ENCODE measurements at places on chromosomes 6 and 20.

GRCh38 chr6:119791736-119792135, 442.2 kb upstream of the MAN1A1 start:
- no peak for DNase-seq

DNA sequence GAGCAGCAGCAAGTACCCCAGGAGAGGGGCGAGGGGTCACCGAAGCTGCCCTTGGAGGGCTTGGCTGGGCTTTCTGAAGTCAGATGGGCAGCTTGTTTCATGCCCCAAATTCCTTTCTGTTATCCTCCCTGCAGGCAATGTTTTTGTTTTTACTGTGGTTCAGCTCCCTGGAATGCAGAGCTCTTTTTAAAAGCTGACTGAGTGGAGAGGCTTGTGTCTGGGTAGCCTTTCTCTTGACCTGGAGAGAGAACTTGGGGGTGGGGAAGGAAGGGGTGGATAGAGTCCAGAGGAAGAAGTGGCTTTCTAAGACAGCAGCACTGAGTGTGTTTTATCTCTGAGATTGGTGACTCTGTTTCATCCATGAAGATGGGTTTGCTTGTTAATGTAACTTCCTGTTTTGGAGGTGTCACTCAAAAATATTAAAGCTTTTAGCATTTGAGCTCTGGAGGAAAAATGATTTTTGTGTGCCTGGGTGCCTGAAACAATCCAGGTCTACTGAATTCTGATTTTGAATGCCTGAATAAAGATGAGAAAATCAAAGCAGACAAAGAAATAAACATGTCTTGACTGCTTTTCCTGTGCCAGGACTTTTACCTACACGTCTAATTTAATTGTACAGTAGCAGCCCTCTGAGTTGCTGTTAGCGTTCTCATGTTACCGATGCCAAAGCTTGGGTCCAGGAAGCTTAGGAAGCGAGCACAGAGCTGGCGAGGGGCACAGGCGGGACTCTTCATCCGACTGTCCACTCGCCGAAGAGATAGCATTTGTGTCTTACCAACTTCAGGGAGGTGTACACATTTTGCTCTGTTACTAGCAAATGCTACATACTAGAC, 78.2 kb upstream of the EEF1E1 start:
- DNase-seq: peak; percentile 42

- no peak for DNase-seq
Observed at GRCh38 chr20:35238170-35238569, 11.7 kb downstream of the MMP24 start.

DNA sequence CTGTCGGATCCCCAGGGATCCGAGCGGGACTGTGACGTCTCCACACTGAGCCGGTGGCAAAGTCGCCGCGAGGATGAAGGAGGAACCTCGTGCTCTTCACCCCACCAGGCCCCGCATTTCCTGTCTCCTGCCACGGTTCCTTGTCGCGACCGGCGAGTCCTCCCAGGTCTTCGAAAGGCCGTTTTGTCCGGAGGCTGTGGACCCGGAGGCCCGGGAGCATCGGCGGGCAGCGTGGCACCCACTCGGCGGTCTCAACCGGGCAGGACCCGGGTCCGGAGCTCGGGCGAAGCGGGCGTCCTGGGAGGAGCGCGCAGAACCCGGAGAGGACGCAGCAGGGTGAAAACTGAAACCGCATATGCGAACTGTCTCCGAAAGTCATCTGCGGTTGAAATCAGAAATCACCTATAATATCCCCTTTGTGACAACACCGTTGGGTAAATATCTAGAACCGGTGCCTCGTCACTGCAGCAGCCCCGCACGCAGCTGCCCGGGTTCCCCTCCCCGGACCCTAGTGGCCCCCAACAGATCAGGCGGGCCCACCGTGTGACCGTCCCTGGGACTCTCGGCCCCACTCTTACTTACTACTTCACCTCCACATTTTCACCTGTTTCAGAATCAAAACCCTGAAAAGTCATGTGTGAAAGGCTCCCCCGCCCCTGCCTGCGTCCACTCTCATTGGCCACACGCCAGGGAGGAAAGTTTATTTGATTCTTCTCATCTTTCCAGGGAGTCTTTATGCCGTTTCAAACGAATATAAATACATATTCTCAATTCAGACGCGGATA, 3.1 kb upstream of the ULBP2 start:
- no peak for DNase-seq

DNA sequence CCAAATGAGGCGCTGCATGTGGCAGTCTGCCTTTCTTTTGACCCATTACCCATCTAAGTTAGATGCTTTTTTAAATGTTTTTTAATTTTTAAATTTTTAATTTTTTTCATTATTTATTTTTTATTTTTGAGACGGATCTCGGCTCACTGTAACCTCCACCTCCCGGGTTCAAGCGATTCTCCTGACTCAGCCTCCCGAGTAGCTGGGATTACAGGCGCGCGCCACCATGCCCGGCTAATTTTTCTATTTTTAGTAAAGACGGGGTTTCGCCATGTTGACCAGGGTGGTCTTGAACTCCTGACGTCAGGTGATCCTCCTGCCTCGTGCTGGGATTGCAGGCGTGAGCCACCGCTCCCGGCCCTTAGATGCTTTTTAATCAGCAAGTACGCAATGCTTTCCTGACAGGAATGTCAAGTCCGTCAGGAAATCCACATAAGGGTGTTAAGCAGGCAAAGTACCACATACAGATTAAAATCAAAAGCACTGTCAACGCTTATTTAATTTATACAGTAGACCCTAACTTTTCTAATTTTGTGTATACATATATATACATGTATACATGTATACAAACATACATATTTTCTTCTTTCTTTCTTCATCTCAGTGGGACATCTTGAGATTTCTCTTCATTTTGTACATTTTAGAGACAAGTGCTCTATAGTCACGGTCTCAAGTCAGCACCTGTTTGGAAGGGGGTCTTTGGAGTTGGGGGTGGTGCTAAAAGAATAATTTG, 995 bp upstream of the GSTA4 start:
- no peak for DNase-seq

- no peak for DNase-seq
Observed at GRCh38 chr6:151387175-151387970, 4.0 kb downstream of the ZBTB2 start.

DNA sequence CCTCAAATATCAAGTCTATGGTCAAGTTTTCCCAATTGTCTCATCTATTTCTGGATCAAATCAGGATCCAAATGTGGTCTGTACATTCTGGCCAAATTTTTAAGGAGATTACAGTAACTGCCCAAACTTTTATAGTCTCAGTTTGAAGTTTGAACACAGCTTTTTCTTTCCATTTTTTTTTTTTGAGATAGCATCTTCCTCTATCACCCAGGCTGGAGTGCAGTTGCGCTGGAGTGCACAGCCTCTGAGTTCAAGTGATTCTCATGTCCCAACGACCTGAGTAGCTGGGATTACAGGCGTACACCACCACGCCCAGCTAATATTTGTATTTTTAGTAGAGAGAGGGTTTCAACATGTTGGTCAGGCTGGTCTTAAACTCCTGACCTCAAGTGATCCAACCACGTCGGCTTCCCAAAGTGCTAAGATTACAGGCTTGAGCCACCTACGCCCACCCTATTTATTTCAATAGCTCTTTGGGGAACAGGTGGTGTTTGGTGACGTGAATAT, 84.9 kb upstream of the CARMIL1 start:
- DNase-seq: no peak

DNA sequence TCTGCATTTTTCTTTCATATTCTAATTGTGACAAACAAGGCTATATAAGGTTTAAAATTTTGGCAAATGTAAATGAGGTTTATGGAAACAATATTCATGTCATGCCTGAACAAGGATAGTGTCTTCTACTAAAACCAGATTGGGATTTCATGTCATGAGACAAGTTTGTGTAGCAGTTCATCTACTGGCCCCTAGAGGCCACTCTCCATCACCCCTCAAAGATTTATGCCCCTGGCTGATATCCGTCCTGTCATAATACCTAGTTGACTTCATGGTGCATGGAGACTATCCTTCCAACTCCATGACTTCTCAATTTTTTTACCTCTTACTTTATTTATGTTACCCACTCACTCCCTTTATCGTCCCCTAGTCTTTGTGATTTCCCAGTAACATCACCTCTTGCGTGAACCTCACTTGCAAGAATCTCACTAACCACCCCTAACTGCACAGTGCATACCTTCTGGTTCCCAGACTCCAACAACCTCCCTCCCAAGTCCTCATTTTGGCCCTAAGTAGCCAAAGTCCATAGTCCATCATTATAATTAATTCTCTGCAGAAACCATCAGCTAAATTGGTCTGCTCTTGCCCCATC, 179.8 kb downstream of the TASP1 start:
- no peak for DNase-seq

DNA sequence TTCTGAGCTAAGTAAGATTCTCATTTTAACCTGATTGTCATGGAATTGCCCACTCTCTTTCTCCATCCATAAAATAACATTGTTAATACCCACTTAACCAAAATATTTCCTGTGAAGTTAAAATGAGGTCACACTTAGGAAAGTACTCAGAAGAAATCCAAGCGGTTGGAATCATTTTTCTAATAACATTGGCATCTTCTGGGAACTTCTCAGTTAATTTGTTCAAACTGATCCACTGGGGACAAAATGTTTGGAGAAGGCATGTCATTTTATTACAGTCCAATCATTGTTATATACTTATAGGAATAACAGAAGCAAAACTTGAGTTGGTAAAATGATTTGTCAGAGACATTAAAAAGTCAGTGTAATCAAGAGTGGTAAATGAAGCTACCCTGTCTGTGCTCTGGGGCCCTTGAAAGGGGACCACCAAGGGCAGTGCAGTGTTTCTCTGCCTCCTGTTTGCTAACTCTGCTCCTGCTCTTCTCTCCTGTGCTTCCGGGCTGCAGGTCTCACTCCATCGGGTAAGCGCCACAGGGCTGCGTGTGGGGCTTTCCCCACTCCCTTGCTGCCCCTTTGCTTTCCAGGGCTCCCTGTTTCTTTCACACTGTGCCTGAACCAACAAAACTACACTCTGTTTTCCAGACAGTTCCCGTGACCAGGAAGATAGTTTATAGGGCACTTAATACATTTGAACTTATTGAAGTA, 50.1 kb downstream of the HDDC2 start:
- DNase-seq: no peak

GRCh38 chr6:1756472-1757129, 146.9 kb downstream of the FOXC1 start:
- DNase-seq: no peak

- DNase-seq: no peak
Observed at GRCh38 chr20:64026-64603, 23.4 kb upstream of the DEFB125 start.

GRCh38 chr20:54346276-54346675, 129.1 kb upstream of the DOK5 start:
- DNase-seq: no peak

DNA sequence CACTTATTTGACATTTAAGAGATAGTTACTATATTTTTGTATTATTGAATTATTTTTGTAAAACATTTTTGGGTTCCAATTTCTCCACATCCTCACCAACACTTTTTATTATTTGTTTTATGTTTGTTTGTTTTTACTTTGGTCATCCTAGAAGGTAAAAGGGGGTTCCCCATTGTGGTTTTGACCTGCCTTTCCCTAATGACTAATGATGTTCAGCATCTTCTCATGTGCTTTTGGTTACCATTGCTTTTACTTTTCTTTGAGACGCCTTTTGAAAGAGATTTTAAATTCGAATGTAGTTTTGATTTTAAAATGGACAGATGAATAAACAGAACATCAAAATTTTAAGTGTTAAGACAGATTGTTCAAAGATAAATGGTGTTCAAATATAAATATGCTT, 46.9 kb downstream of the AK9 start:
- no peak for DNase-seq

- DNase-seq: peak; percentile 31
Observed at GRCh38 chr6:9140951-9141460, 705.7 kb upstream of the SLC35B3 start.

Measured in amniotic stem cell (primary cell).